Body of pancreas (tissue), 4 donors: ENCODE measurements at places on chromosomes 12 and 14.
A peak's percentile ranks its signal among the peaks of the same experiment; 100 is the strongest.

DNA sequence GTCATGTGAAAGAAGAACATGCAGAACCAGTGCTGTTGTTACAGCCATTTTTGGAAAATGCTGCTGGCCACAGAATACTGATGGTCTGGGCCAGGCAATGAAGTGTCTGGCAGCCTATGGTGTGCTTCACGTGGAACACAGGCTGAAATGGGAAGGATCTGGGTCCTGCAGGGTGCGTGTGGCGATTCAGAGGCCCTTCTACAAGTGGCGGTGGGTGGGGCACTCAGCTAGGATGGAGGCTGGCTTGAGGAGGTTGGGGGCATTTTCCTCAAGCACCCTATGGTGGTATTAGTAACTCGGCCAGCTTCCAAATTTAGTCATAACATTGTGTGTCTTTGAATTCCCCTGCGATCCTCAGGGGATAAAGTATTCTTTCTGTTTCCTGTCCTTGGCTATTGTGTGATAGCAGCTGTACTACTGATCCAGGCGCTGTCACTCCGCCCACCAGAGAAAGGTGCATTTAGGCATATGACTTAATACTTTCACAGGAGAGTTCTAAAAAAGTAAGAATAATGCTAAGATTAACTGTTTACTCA, 9.2 kb upstream of the RAD52 start:
- no peaks in the 10 kb centered on the region for H3K36me3 ChIP-seq
- no peak for DNase-seq
- no peak overlapping the region for H3K4me3 ChIP-seq

DNA sequence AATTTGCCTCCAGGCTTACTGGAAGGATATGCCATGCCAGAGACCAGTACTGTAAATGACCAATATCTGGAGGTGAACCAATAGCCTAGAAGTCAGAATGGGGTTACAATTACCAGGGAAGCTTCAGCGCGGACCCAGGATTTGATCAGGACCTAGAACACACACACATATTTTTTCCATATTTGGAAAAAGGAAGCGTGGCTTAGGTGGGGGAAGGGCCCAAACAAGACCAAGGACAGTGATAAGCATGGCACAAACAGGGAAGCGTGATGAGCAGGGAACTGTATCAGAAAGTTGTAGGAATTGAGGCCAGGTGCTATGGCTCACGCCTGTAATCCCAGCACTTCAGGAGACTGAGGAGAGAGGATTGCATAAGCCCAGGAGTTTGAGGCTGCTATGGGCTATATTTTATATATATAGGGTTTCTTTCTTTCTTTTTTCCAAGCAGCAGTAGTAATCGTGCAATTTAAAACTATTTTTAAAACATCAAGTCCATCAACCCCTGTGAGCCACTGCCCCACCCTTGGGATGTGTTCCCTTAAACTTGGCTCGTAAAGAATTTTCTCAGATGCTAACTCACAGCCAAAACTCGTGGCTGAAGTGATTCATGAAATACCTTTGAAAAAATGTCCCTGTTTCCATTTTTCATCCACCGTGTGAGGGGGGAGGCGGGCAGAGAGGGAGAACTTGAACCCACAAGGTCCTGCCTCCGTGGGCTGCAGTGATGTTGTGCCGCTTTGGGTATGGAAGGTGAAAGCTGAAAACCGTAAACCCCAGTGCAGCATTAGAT, 16.7 kb downstream of the HRK start:
- H3K4me1 ChIP-seq = no peaks in the 10 kb centered on the region
- no peak overlapping the region for H3K27ac ChIP-seq
- no peaks in the 10 kb centered on the region for H3K36me3 ChIP-seq
- no peak for DNase-seq
- H3K27me3 ChIP-seq = no peaks in the 10 kb centered on the region
- no peak overlapping the region for H3K4me3 ChIP-seq

GRCh38 chr12:80567401-80567800, 123.4 kb downstream of the PTPRQ start:
- no peak for DNase-seq
- no peaks in the 10 kb centered on the region for H3K4me1 ChIP-seq
- no peaks in the 10 kb centered on the region for H3K36me3 ChIP-seq
- H3K27ac ChIP-seq = no peak overlapping the region
- H3K4me3 ChIP-seq = no peak overlapping the region

GRCh38 chr12:1499351-1499750, 95.0 kb downstream of the FBXL14 start:
- DNase-seq = no peak
- H3K4me1 ChIP-seq = peaks cover 4% of the 10 kb centered on the region
- H3K27ac ChIP-seq = no peak overlapping the region
- no peak overlapping the region for H3K4me3 ChIP-seq
- H3K36me3 ChIP-seq = no peaks in the 10 kb centered on the region
- H3K27me3 ChIP-seq = no peaks in the 10 kb centered on the region

- peak overlapping the region; percentile 22 for H3K27ac ChIP-seq
- peaks cover 33% of the 10 kb centered on the region for H3K4me1 ChIP-seq
- no peak for DNase-seq
- no peak overlapping the region for H3K4me3 ChIP-seq
- H3K27me3 ChIP-seq = no peaks in the 10 kb centered on the region
- H3K36me3 ChIP-seq = no peaks in the 10 kb centered on the region
These were observed 158.5 kb downstream of the TGFB3 start for GRCh38 chr14:75823334-75823733.

GRCh38 chr12:52146822-52147366, 44.9 kb downstream of the KRT80 start:
- no peaks in the 10 kb centered on the region for H3K36me3 ChIP-seq
- DNase-seq = no peak

GRCh38 chr12:122422730-122423257, 325 bp upstream of the CLIP1 start:
- peak overlapping the region; percentile 99 for H3K27ac ChIP-seq
- peak; percentile 38 for DNase-seq
- H3K27me3 ChIP-seq = no peaks in the 10 kb centered on the region
- H3K36me3 ChIP-seq = no peaks in the 10 kb centered on the region
- no peak overlapping the region for H3K4me3 ChIP-seq

DNA sequence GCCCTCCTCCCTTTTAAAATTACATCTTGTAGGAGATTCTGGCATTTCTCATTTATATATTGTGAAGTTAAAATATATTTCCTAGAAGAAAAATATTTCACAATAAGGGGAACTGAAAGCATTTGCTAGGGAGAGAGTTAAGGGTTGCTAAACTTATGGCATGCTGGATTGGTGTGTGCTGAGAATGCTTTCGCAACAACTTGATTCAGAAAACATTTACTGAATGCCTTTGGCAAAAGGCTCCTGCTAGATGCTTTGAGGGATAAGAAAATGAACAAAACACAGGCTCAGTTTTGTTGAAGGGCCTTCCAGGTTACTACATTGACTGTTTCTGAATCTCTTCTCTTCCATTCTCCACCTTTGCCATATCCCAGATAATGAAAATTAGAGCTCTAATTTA, 67.5 kb downstream of the DIP2B start:
- no peaks in the 10 kb centered on the region for H3K36me3 ChIP-seq
- no peak for DNase-seq
- H3K27me3 ChIP-seq = no peaks in the 10 kb centered on the region
- H3K27ac ChIP-seq = peak overlapping the region; percentile 38
- peaks cover 76% of the 10 kb centered on the region for H3K4me1 ChIP-seq
- no peak overlapping the region for H3K4me3 ChIP-seq

- H3K36me3 ChIP-seq = no peaks in the 10 kb centered on the region
- no peak for DNase-seq
- no peak overlapping the region for H3K4me3 ChIP-seq
- no peaks in the 10 kb centered on the region for H3K27me3 ChIP-seq
- no peak overlapping the region for H3K27ac ChIP-seq
- peaks cover 7% of the 10 kb centered on the region for H3K4me1 ChIP-seq
These were observed 20.9 kb downstream of the SYNE3 start for GRCh38 chr14:95495538-95496025.

DNA sequence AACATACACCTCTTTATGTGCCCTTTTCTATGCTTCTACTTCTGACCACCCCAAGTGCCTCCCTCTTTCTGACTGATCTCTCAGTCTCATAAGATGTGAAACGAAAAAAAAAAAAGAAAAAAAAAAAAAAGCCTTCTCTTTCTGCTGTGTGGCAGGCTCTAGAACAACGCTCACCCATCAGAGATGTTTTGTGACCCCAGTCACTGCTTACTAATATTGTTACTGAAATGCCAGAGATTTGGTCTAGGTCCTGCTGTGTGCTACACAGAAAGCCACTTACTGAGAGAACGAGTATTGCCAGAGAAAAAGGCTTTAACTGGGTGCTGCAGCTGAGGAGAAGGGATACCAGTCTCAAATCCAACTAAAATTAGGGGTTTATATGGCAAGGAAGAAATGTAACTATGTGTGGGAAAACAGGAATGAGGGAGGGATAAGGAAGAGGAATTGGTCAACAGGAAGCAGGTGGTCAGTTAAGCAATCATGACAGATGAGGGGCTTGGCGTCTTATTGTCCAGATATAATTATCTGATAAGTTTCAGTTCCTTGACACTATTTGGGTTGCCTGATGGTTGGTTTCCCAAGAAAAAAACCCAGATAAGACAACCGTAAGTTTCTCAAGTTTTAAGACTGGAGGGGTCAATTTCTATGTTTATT, 149.0 kb downstream of the NAV3 start:
- no peak for DNase-seq
- no peak overlapping the region for H3K4me3 ChIP-seq
- no peak overlapping the region for H3K27ac ChIP-seq
- H3K27me3 ChIP-seq = no peaks in the 10 kb centered on the region

GRCh38 chr14:99699861-99700260, 15.8 kb downstream of the CYP46A1 start:
- no peak overlapping the region for H3K27ac ChIP-seq
- no peak for DNase-seq
- no peak overlapping the region for H3K4me3 ChIP-seq
- H3K27me3 ChIP-seq = no peaks in the 10 kb centered on the region

DNA sequence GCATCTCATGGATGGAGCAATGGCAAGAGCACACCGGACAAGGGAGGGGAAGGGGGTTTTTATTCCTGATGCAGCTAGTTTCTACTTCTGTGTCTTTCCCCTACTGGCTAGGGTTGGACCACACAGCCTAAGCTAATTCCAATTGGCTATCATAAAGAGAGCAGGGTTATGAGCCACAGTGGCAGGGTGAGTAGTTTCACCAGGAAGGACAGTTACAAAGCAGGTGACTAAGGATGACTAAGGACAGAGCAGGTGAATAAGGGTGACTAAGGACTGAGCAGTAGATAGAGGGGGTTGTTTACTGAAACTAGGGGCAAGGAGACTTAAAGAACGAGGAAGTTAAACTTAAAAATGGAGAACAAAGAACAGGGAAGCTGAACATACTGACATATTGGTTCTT, 321.4 kb upstream of the SEL1L start:
- H3K4me1 ChIP-seq = no peaks in the 10 kb centered on the region
- no peak overlapping the region for H3K4me3 ChIP-seq
- no peak for DNase-seq
- H3K27ac ChIP-seq = no peak overlapping the region
- H3K27me3 ChIP-seq = no peaks in the 10 kb centered on the region

DNA sequence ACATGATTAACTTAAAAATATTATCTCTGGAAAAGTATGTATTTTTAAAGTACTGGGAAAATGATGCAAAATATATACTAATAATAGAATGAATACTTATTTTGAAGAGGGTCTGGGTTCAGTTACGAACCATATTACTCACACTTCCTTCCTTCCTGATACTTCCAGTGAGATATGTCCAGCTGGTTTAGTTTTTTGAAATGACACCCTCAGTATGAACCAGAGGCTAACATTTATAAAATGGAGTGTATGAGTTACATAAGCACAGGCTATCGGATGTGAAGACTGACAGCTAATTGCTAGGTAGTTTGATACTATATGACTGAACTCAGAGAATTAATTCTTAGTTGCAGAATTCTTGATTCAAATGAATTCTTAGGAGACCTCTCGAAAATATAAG, 122.9 kb downstream of the OTOGL start:
- H3K27me3 ChIP-seq = no peaks in the 10 kb centered on the region
- no peak overlapping the region for H3K4me3 ChIP-seq
- no peak for DNase-seq
- H3K27ac ChIP-seq = no peak overlapping the region
- H3K36me3 ChIP-seq = no peaks in the 10 kb centered on the region

DNA sequence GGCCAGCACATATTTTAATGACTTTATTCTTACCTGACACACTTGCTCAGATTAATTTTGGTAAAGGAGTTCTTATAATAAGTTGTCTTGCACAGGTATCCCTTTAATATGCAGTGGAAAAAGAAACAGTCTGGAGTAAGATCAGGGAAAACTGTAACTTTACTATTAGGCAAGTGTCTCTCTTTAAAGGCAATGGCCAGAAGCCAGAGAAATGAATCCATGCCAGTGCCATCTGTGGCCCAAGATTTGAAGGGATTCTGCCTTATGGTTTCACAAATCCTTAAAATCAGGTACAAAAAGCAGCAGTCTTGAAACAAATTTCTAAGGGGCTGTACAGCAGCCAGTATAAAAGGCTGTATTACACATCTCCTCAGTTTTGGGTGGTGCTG, 22.4 kb downstream of the NFYB start:
- H3K4me1 ChIP-seq = no peaks in the 10 kb centered on the region
- H3K27me3 ChIP-seq = no peaks in the 10 kb centered on the region
- no peaks in the 10 kb centered on the region for H3K36me3 ChIP-seq
- DNase-seq = no peak
- H3K4me3 ChIP-seq = no peak overlapping the region
- no peak overlapping the region for H3K27ac ChIP-seq

GRCh38 chr12:124543590-124544310, 23.7 kb downstream of the NCOR2 start:
- H3K36me3 ChIP-seq = no peaks in the 10 kb centered on the region
- no peaks in the 10 kb centered on the region for H3K27me3 ChIP-seq
- H3K4me3 ChIP-seq = no peak overlapping the region
- peaks cover 47% of the 10 kb centered on the region for H3K4me1 ChIP-seq

DNA sequence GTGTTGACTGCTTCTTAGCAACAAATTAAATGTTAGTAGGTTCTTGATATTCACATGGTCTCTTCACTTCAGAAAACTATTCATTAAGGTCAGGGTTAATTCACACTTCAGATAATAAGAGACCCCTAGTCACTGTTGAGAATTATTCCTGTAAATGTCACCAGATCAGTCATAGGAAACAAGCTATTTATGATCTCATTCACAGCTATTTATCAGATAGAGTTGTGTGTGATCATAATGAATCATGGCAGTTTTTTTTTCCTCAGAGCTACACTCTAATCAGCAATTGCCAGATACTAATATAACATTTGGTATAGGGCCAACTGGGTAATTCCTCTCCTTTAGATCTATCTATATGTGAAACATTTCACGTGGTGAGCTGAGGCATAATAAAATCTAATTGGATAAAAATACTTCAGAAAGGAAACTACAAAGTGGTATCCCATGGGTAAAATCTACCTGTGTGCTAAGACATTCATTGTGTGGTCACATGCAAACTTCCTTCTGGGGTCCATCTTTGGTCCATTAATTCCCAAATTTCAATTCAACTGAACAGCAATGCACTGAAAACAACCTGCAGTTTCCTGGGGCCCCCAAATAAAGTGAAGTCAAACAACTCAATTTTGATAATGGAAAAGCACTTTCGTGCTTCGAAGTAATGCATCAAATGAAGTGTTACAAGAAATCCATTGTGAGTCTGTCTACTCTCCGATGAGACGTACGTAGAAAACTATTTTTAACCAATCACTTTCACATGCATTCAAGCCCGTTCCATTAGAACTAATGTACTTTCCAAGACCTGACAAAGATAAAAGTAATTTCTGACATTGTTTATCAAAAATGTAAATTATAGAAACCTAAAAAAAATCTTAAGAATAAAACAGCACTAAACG, 197.0 kb downstream of the ACSS3 start:
- no peak overlapping the region for H3K4me3 ChIP-seq
- H3K27ac ChIP-seq = no peak overlapping the region
- no peak for DNase-seq
- H3K36me3 ChIP-seq = no peaks in the 10 kb centered on the region
